ENCODE measurements at places on chromosomes 2 and 18. TPM values are rescaled to one million over a fixed set of nuclear protein-coding genes. Genes with fewer than 3 reads are reported as not detected.

- peaks cover 4% of the 10 kb centered on the region for H3K27me3 ChIP-seq
- H3K4me3 ChIP-seq: no peak overlapping the region
- H3K4me1 ChIP-seq: no peaks in the 10 kb centered on the region
Measured at GRCh38 chr2:222300726-222301052, 1.9 kb upstream of the PAX3 start.

The KCNK3 gene
- total RNA-seq: 0.35 TPM

DNA sequence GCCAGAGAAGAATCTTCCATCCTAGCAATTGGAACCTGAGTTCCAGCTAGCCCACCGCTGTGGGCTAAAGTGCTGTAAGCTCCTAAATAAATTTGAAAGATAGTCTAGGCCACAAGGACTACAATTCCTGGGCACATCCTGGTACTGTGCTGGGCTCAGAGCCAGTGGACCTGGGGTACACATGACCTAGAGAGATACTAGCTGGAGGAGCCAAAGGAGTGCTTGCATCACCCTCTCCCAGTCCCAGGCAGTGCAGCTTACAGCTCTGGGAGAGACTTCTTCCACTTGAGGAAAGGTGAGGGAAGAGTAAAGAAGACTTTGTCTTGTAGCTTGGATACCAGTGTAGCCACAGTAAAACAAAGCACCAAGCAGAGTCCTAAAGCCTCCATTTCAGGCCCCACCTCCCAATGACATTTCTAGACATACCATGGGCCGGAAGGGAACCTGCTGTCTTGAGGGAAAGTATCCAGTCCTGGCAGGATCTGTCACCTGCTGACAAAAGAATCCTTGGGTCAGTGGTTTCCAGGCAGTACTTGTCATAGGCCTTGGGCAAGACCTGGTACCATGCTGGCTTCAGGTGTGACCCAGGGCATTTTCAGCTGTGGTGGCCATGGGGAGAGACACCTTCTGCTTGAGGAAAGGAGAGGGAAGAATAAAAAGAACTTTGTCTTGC, 89.5 kb downstream of the TMEM185B start:
- no peaks in the 10 kb centered on the region for H3K27me3 ChIP-seq
- H3K4me1 ChIP-seq: no peaks in the 10 kb centered on the region

The ZNF516 gene
- total RNA-seq: 22.0 TPM

DNA sequence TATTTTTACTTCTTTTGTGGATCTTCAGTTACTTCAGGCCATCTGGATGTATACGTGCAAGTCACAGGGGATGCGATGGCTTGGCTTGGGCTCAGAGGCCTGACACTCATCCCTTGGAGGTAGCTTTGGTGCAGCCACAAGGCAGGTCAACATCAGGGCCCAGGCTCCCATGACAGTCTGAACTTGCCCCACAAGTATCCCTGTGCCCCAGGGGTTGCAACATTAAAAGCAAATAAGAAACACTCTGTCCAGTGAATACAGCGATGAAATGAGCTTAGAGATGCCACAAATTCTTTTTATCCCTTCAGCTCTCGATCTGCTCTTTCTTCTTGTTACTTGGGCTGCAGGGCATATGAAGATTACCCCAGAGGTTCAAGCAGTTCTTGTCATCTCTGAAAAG, 13.0 kb upstream of the CXCR1 start:
- DNase-seq: no peak
- H3K27ac ChIP-seq: no peak overlapping the region
- H3K4me3 ChIP-seq: no peak overlapping the region
- H3K36me3 ChIP-seq: no peaks in the 10 kb centered on the region
- peaks cover 4% of the 10 kb centered on the region for H3K27me3 ChIP-seq

The MTCL1 gene
- total RNA-seq: 0.88 TPM

DNA sequence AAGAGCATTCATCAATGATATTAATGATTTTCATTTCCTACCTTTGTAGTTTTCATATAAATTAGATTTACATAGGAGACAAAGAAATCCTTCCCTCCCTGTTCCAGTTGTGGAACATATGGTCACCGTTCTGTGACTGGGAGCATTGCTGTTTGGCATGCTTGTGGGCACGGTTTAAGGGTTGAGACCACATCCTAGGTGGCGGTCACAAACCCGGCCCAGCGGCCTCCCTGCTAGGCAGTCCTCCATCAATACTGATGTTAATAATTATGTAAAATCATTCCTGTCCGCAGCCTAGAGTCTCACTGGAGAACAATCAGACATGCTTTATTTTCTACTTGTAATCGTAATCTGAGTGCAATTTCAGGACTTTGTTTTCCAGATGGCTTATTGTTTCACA, 117.9 kb downstream of the AGAP1 start:
- H3K36me3 ChIP-seq: no peaks in the 10 kb centered on the region
- DNase-seq: no peak
- H3K4me3 ChIP-seq: no peak overlapping the region
- no peaks in the 10 kb centered on the region for H3K4me1 ChIP-seq

DNA sequence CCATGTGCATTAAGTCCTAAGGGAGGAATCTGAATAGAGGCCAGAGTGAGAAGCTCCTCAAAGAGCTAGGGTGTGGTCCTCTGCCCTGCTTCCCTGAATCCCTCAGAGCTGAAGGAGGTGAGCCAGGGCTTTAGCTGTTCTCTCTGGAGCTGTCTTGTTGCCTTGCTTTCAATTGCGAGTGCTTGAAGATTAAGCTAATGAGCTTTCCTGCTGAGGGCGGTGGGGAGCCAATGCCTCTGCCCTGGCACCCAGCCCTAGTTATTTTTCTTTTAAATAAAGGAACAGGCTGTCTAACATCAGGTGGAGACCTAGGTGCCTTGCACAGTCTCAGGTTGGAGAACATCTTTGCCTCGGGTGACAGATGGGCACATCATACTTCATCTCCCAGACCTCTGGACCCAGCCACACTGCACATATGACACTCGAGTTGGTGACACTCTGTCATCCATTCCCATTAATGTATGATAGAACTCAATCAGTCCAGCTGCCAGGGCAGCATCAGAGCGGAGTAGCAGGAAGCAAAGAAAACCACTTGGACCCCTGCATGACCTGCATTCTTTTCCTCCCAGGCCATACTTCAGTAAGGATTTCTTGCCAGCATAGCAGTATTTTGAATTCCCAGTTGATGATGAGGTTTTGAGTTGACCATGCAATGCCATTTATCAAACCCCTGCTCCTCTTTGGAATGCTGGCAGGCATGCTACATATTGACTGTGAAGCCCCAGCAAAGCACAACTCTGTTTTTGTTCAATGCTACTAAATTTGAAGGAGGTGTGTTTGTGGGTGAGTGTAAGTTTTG, 292.7 kb downstream of the RNF144A start:
- no peaks in the 10 kb centered on the region for H3K4me1 ChIP-seq
- H3K27ac ChIP-seq: no peak overlapping the region
- DNase-seq: no peak
- H3K4me3 ChIP-seq: no peak overlapping the region
- peaks cover 4% of the 10 kb centered on the region for H3K27me3 ChIP-seq
- no peaks in the 10 kb centered on the region for H3K36me3 ChIP-seq

DNA sequence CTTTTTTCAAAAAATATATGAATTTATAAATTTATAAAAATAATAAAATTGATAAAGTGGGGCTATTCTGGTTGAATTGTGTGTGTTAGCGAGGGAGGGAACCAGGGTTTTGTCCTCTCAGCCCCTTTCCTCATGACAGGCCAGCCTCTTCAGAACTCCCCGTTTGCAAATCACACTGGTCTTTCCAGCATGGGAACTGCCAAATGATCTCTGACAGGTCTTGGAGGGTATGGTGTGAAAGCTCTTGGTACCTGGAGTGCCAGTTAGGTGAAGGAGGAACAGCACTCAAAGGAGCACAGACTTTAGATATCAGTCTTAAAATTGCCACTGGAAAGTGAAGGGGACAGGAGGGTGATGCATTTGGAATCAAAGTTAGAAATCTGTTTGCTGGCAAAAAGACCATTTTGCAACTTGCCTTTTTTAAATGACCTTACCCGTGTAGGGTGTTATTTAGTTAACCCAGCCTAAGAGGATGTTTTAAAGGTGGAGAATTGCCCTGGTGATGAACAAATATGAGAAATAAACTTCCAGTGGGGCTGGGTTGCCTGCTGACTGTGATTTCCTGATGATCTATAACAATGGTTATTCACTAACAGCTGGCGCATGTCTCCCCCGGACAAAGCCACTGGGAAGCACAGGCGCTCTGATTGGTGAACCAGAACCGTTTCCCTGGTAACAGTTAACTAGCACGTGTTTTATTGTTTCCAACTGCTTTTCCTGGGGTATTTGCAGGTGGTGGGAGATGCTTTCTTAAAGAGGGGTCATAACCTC, 85.3 kb upstream of the EFEMP1 start:
- H3K36me3 ChIP-seq: no peaks in the 10 kb centered on the region
- no peak overlapping the region for H3K4me3 ChIP-seq
- DNase-seq: no peak
- no peak overlapping the region for H3K27ac ChIP-seq
- no peaks in the 10 kb centered on the region for H3K4me1 ChIP-seq

The EPB41L3 gene
- total RNA-seq: 3.8 TPM

DNA sequence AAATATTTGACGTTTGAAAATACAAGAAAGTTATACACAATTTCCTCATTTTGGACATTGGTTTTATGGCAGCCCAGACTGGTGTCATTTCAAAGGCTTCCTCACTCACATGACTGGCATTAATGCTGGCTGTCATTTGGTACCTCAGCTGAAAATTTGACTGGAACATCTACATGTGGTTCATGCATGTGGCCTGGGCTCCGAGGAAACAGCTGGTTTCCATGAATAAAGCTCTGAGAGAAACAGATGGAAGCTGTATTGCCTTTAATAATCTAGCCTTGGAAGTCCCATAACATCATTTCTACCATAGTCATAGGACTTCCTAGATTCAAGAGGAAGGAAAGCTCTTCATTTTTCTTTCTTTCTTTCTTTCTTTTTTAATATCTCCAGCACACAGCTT, 42.9 kb upstream of the RIT2 start:
- H3K4me3 ChIP-seq: no peak overlapping the region
- no peaks in the 10 kb centered on the region for H3K36me3 ChIP-seq
- no peaks in the 10 kb centered on the region for H3K4me1 ChIP-seq
- no peak overlapping the region for H3K27ac ChIP-seq
- DNase-seq: no peak
- no peaks in the 10 kb centered on the region for H3K27me3 ChIP-seq

DNA sequence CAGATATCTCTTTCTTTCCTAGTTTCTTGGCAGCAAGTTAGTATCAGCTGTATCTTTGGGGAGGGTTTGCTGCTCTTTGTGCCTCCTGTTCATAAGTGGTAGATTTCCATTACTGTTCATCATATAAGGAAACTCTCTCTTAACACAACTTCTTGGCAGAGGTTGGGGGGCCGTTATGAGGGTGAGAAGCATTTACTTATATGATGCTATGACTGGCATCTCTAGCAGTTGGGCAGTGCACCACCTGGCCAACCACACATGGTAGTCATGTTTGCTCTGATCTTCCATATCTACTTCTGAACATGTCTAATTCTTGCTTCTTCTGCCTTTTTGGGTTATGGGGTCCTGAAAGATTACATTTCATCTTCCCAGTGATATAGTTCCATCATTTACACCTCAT, 282.2 kb downstream of the CYRIA start:
- no peaks in the 10 kb centered on the region for H3K4me1 ChIP-seq
- H3K27ac ChIP-seq: no peak overlapping the region
- H3K27me3 ChIP-seq: no peaks in the 10 kb centered on the region
- H3K36me3 ChIP-seq: no peaks in the 10 kb centered on the region

The ACMSD gene
- total RNA-seq: not detected

- no peak overlapping the region for H3K4me3 ChIP-seq
- no peak for DNase-seq
- H3K27ac ChIP-seq: no peak overlapping the region
- peaks cover 15% of the 10 kb centered on the region for H3K27me3 ChIP-seq
Measured at GRCh38 chr2:32852856-32853255, 93.9 kb upstream of the LTBP1 start.

- H3K36me3 ChIP-seq: no peaks in the 10 kb centered on the region
- peak overlapping the region; percentile 45 for H3K4me3 ChIP-seq
- H3K27ac ChIP-seq: no peak overlapping the region
Measured at GRCh38 chr2:19349911-19350677, 8.3 kb downstream of the OSR1 start.

DNA sequence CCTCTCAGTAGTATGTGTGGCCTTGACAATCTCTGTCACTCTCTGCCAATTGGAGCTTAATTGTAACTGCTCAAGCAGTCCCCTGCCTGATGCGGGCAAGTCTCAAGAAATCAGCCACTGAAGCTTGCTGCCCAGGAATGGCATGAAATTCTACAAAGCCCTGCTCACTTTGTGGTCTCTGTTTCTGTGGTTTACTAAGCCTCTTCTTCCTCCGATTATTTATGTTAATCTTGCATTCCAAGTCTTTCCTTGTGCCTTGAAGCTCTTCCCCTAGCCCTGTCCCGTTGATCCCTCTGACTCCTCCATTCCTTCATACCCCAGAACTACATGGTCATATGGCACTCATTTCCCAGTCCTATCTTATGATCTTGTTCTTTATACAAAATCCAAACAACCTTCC, 489.3 kb upstream of the CHST9 start:
- no peak overlapping the region for H3K27ac ChIP-seq
- DNase-seq: no peak
- H3K36me3 ChIP-seq: no peaks in the 10 kb centered on the region

The ANTXR1 gene
- total RNA-seq: not detected

DNA sequence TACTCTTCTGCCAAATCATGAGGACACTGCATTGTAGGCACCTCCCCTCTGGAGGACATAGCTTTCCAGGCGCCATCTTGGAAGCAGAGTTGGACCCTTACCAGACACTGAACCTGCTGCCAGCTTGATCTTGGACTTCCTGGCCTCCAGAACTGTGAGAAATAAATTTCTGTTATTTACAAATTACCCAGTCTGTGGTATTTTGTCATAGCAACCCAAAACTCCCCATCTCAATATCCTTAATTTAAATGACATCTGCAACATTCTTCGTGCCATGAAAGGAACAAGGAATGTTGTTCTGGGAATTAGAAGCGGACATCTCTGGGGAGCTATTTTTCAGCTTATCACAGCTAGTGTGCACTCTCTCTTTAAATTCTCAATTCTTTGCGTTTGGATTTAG, 57.4 kb upstream of the CHRNA1 start:
- no peak overlapping the region for H3K4me3 ChIP-seq
- no peaks in the 10 kb centered on the region for H3K4me1 ChIP-seq
- H3K36me3 ChIP-seq: no peaks in the 10 kb centered on the region
- H3K27me3 ChIP-seq: no peaks in the 10 kb centered on the region
- DNase-seq: no peak

The ANKRD30B gene
- total RNA-seq: not detected

The FEV gene
- not detected for total RNA-seq

DNA sequence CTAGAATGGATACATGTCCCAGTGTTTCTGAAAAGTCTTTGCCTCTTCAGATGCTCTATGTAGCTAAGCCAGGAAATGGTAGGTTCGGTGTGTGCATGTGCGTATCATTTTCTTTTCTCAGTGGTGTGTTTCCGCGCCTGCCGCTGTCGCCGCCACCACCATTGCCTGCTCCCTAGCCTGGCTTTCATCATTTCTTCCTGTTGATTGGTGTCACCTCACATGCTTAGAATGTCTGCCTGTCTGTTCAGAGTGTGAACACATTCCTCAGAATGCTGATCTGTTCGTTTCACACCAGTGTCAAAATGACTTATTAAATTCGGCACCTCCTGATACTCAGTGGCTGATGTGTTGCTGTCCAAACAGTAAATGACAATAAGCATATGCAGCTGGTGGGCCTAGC, 255.2 kb upstream of the SPRED2 start:
- DNase-seq: no peak
- H3K36me3 ChIP-seq: no peaks in the 10 kb centered on the region
- H3K4me1 ChIP-seq: no peaks in the 10 kb centered on the region
- H3K27ac ChIP-seq: no peak overlapping the region
- H3K27me3 ChIP-seq: peaks cover 2% of the 10 kb centered on the region

GRCh38 chr2:17557596-17557995, 17.1 kb downstream of the VSNL1 start:
- no peak for DNase-seq
- H3K4me3 ChIP-seq: no peak overlapping the region
- H3K36me3 ChIP-seq: no peaks in the 10 kb centered on the region

- peak overlapping the region; percentile 95 for H3K4me3 ChIP-seq
- peaks cover 25% of the 10 kb centered on the region for H3K4me1 ChIP-seq
- no peaks in the 10 kb centered on the region for H3K36me3 ChIP-seq
- H3K27ac ChIP-seq: peak overlapping the region; percentile 48
Measured at GRCh38 chr2:55048508-55049042, 1.7 kb downstream of the RTN4 start.

Measured in T-cell (primary cell).